Fibroblast of the aortic adventitia (primary cell): ENCODE measurements at places on chromosomes 4 and X. TPM values are rescaled to one million over a fixed set of nuclear protein-coding genes. Genes with fewer than 3 reads are reported as not detected.

Gene CT45A3
- total RNA-seq: not detected in 2 replicates

Gene PLK4
- 0.33 and 21.4 TPM in 2 replicates for total RNA-seq

Gene SCRG1
- total RNA-seq: 0.49 and 0.99 TPM in 2 replicates

Gene F8A1
- total RNA-seq: 2.6 and 7.1 TPM in 2 replicates

Gene CT83
- not detected in 2 replicates for total RNA-seq

Gene ARHGAP6
- 16.9 and 20.9 TPM in 2 replicates for total RNA-seq

Gene MTCP1
- 1.6 TPM in 2 replicates for total RNA-seq

Gene SLAIN2
- 9.6 and 93.5 TPM in 2 replicates for total RNA-seq

Gene CCKAR
- 3.1 TPM in 1 of 2 replicates, not detected in the other for total RNA-seq

Gene NLGN4X
- total RNA-seq: 0.08 TPM in 1 of 2 replicates, not detected in the other

Gene MAGEH1
- total RNA-seq: 11.4 and 26.1 TPM in 2 replicates

Gene FAM47A
- not detected in 2 replicates for total RNA-seq

Gene TMPRSS11A
- total RNA-seq: under 0.01 TPM in 1 of 2 replicates, not detected in the other

Gene GC
- not detected in 2 replicates for total RNA-seq

Gene HERC5
- 1.5 and 16.1 TPM in 2 replicates for total RNA-seq

Gene TMEM255A
- not detected in 2 replicates for total RNA-seq

Gene GPC4
- total RNA-seq: 0.54 and 2.8 TPM in 2 replicates

Gene RAB39B
- total RNA-seq: 1.6 and 2.7 TPM in 2 replicates

Gene SLC30A9
- 41.8 and 62.4 TPM in 2 replicates for total RNA-seq

Gene NOCT
- total RNA-seq: 8.3 and 12.3 TPM in 2 replicates

Gene UGT2B7
- not detected in 2 replicates for total RNA-seq

Gene AMBN
- not detected in 2 replicates for total RNA-seq

Gene NKX6-1
- 0.18 TPM in 1 of 2 replicates, not detected in the other for total RNA-seq

Gene DGKK
- not detected in 2 replicates for total RNA-seq

Gene ADGRG4
- not detected in 2 replicates for total RNA-seq

Gene TEX13D
- total RNA-seq: 0.09 TPM in 1 of 2 replicates, not detected in the other

Gene SMIM43
- 0.45 and 1.1 TPM in 2 replicates for total RNA-seq

Gene TMEM47
- 25.3 and 68.1 TPM in 2 replicates for total RNA-seq

Gene GPRIN3
- total RNA-seq: under 0.01 and 0.49 TPM in 2 replicates

Gene F9
- total RNA-seq: not detected in 2 replicates

Gene SH2D1A
- total RNA-seq: not detected in 2 replicates
